IPS DF 6.9 (cell line): ENCODE measurements at places on chromosomes 7 and 10.

- no peak for DNase-seq
Measured at GRCh38 chr10:16518822-16519221, 2.9 kb downstream of the C1QL3 start.

DNA sequence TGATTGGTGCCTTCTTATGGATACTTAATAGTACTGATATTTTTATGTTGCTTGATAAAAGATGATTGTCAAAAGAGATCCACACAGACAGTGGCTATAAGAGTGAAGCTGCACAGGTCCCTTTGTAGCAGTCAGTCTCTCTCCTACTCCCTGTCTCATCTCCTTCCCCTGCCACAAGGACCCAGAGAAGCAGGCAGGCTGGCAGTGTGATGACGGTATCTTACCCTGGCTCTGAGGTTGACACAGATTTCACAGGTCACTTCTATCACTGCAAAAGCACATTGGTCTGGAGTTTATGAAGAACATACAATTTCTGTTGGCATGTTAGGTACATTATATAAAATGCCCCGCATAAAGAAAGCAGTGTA is 64.4 kb upstream of the AHR start:
- no peak for DNase-seq

- DNase-seq = no peak
Measured at GRCh38 chr10:110900983-110901382, 18.0 kb downstream of the BBIP1 start.

- no peak for DNase-seq
Measured at GRCh38 chr10:123997486-123998196, 95.8 kb downstream of the CHST15 start.

DNA sequence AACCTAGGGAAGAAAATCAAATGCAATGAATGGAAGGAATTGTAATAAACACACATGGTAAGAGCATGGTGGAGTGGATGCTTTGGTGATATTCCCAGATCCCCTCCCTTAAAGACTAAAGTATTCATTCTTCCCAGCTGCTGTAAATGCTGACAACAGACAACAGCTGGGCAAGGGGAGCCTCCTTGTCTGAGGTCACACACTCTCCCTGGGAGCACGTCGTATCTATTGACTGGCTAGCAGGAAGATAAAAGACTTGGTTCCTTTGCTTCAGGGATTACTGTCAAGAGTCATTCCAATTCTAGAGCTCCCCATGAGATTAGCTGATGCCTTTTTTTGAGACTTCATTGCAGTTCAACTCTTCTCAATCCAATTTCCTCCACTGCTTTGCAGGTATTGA is 443.5 kb upstream of the ETV1 start:
- no peak for DNase-seq

DNA sequence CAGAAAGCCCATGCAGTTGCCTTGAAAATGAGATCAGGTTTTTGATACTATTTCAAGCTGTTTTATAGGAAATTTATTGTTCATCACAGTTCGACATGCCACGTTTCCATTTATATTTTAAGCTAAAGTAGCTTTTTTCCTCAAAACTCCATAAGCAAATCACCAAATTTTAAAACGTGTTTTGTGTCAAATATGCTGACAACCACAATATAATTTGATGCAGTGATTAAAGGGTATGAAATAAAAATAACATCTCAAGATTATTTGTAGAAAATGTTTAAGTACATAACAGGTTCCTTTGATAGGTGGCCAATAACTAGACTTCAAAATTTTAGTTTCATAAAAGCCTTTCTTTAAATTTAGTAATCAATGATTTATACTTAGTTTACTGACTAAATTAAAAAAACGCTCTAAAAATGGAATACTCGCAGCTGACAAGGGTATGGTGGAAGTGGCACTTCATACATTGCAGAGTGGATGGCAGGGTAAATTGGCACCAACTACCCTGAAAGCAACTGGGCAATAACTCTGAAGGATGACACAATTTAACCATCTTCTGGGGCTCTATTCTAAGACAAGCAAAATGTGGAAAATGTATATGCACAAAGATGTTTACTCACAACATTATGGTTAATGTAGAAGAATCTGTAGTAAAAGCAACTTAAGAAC is 481.6 kb downstream of the TNS3 start:
- DNase-seq = no peak

DNA sequence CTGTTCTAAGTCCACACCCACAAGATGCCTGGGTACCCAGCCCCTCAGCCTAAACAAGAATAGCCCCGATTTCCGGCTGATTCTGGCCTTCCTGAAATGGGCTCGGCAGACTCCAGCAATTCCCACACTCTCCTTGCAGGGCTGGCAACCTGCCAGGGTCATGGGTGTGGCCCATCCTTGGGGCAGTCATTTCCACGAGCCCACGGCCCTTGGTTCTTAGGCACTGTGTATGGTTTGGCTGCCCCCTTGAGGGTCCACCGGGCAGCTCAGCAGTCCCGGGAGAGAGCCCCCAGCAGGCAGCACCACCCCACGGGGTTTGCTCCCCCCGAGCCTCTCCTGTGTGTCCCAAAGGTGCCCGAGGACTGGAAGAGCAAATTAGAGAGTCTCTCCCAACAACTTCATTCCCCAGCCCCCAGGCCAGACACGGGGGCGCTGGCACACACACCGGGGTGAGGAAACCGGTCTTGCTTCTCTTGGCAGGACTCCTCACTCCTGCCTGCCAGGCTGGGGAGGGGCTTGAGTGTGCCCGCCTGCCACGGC is 142.2 kb downstream of the EMX2 start:
- DNase-seq = no peak
